ENCODE measurements at places on chromosomes 12 and 14.

DNA sequence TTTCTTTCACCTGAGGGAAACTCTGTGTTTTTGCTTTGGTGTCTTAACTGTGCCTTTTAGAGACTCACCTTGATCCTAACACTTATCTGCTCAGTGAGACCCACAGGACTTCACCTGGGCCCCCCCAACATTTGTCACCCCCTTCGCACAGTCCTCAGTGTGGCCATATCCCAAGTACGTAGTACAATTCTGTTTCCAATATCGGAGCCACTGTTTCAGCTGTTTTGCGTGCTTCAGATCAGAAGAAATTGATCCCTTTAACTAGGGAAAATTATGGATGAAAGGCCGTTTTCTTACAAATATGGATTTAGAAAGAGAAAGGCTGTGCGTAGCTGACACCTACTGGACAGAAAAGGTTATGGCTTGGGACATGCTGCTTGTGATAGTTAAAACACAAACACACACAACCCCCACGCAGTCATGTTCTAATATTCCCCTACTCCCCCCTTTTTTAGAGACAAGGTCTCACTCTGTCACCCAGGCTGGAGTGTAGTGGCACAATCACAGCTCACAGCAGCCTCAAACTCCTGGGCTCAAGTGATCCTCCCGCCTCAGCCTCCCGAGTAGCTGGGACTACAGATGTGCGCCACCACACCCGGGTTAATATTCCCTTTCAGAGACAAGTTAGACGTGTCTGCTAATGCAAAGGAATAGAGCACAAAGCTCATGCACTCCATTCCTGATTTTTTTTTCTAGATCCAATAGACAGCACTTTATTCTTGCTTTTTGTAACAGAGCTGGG lies 3.6 kb upstream of the SLC7A8 start:
- no peak for DNase-seq

DNA sequence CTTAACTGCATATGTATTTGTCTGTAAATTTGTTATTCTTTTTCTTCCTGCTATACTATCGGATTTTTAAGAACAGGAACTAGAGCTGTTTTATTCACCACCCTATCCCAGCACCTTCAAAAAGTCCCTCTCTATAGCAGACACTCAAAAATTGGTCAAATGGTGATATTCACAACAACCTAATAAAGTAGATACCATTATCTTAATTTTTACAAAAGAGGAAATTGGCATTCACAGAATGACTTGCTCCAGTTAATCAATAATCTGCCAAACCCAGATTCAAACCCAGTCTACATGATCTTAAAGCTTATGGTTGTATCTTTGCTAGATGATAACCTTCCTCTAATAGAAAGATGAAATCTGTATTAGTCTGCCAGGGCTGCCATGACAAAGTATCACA lies 426.6 kb downstream of the EGLN3 start:
- DNase-seq: no peak

DNA sequence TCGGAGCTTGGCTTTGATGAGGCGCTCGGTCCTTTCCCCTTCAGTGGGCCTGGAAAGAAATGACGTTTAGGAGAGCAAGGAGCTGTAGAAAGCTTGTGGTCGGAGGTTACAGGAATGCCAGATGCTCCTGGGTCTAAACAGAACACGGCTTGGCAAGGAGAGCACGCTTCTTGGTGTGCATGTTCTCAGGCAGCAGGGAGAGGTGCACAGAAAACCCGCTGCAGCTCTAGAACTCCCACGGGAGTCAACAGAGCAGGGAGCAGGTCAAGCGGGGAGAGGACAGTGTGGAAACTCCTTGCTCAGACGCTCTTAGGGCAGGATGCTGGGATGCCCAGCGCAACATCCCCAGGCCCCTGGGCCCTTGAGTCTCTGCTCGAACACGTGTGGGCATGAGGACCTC lies 51.0 kb downstream of the SSH1 start:
- DNase-seq: no peak

DNA sequence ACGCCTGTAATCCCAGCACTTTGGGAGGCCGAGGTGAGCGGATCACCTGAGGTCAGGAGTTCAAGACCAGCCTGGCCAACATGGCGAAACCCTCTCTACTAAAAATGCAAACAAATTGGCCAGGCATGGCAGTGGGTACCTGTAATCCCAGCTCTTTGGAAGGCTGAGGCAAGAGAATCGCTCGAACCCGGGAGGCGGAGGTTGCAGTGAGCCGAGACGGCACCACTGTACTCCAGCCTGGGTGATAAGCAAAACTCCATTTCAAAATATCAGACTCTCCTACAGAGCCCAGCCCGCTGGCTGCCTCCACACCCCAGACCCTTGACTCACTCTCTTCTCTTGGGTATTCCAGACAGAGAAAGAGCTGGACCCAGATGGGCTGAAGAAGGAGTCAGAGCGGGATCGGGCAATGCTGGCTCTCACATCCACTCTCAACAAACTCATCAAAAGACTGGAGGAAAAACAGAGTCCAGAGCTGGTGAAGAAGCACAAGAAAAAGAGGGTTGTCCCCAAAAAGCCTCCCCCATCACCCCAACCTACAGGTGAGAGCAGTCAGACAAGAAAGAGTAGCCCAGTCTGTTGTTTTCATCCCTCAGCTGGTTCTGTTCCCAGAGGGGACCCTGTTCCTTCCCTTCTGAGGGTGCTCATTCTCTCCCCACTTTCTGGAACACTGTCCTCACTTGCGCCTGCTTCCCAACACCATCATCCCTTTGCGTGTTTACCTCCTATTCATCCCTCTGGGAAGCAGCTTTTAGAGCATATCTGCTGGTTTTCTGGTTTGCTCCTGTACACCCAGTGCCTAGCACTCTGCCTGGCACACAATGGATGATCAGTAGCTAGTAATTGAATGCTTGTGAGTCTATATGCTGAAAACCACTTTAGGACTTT lies 19.7 kb downstream of the AGAP2 start:
- DNase-seq: no peak
